ENCODE measurements at places on chromosomes 3 and 15.

DNA sequence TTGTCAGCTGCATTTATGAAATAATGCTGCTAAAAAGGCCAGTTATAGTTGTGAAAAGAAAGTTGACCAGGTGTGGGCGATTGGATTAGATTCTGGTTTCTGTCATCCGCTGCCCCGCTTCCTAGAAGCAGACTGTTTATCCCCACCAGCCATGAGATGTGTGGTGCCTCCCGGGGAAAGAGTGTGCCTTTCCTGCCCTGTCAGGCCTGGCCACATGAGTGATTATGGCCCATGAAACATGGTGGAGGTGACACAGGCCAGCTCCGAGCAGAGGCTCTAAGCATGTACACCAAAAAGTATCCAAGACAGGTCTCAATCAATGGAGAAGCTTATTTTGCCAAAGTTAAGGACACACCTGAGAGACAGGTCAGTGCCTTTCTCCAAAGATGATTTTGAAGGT, 85.4 kb upstream of the ABHD2 start:
- DNase-seq, result no peak

DNA sequence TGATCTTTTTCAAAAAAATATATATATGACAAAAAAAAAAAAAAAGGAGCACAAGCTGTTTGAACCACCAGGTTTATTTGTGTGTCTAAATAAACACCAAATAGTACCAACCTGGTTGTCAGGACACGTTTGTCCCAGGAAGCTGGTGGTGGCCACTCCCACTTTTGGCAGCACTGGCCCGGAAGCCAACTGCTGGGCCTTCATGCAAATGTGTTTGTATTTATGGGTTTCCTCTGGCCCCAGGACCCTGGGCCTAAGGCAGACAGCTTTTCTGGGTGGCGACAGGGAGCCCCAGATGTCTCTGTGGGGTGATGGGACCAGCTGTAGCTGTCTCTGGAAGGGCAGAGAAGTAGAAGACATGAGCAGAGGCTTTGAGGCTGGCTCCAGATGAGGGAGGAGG, 31.6 kb downstream of the PRKCD start:
- no peak for DNase-seq

DNA sequence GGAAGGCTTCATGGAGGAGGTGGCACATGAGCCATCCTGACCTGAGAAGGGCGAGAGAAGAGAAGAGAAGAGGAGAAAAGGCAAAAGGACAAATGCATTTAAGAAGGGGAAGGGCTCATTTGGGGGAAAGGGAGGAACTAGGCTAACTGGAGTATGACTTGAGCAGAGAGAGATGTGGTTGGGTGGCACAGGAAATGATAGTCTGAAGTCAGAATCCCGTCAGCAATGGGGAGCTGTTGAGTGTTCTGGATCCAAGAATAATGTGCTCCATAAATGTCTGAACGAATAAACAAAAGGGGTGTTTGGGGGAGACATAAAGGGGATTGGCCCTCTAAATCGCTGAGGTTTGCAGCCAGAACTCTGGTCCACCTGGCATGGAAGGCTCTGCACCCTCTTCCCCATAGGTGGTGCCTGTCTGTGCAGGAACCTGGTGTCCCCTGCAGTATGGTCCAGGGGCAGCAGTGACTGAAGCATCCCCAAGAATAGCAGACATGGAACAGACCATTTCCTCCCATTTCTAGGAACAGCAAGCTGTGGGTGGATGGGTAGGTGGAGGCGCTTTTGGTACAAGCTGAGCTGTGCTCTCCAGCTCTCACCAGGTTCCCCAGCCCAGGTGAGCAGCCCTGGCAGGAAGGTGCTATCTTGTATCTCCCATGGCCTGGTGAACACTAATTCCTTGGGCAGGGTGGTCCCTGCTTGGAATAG, 15.2 kb downstream of the CORO2B start:
- DNase-seq, result no peak

GRCh38 chr3:38824349-38824748, 8.3 kb upstream of the SCN10A start:
- DNase-seq, result no peak

GRCh38 chr3:27802849-27803248, 80.7 kb upstream of the EOMES start:
- DNase-seq, result no peak

DNA sequence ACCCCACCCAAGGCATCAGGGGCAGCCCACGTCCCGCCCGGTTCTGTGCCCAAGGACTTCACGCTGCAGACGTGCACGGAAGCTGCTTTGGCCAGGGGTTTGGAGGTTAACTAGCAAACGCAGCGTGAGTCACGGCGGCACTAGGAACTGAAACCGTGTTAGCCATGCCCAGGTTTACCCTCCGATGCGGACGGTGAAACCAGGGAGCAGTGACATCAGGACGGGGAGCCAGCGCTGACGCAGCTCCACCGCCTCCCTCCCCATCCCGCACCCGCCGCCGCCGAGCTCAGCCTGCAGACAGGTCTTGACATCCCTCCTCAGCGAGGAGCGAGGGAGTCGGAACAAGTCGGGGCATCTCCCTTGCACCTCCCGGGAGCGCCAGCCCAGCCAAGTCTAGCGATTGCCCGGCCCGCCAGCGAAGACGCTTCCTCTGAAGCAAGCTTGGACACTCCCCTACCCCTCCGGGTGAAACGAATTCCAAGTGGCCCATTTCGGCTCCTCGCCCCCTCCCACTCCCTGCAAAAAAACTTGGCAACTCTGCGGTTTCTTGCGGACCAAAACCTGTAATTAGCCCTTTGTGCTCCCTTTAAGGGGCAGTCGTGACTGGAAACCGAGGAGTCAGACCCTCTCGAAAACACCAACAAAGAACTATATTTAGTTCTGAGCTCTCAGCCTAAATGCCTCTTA, 1.4 kb upstream of the RAP2B start:
- peak; percentile 64 for DNase-seq

GRCh38 chr3:56811546-56812202, 9.9 kb upstream of the ARHGEF3 start:
- DNase-seq, result no peak

GRCh38 chr15:57477736-57478522, 101.6 kb downstream of the CGNL1 start:
- DNase-seq, result no peak

DNA sequence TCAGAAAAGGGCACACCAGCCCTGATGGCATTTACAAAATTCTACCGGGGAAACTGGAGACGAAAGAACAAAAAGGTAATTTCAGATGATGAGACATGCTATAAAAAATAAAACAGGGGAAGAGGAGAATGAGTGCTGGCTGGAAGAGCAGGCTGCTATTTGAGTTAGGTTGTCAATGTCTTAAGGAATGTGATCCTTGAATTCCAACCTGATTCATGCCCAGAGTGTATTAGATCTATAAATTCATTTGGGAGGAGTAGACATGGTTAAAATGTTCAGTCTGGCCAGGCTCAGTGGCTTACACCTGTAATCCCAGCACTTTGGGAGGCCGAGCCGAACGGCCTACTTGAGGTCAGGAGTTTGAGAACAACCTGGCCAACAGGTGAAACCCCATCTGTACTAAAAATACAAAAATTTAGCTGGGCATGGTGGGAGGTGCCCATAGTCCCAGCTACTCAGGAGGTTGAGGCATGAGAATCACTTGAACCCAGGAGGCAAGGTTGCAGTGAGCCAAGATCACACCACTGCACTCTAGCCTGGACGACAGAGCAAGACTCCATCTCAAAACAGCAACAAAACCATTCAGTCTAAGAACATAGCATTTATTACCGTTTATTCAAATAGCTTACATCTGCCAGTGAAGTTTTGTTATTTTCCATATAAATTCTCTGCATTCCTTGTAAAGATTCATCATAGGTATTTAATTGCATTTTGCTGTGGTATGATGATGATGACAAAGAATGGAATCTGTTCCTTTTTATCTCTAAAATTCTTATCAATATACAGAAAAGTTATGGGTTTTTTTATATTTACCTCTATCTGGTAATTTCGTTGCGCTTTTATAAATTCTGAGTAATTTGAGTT, 126.7 kb upstream of the NR2E3 start:
- DNase-seq, result no peak

DNA sequence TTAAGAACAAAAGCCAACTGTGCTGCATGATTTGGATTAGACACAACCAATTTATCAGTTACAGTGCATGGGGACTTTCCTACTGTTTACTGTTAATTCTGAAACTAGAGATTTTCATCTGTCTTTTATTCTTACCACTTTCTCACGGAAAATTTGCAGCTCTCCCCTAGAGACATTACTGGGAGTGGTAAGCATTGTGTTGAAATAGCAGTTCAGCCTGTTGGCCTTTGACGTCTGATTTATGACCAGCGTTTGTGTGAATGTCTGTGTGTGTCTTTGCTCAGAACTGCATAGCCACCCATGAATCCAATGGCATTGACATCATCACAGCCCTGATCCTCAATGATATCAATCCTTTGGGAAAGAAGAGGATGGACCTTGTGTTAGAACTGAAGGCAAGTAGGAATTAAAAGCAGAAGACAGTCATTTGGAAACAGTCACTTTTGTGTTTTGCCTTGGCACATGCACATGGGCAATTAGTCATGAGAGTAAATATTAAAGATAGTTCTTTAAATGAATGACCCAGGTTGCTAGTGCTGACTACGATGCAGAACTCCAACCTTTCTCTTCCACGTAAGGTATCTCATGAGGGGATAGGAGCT, 202.2 kb upstream of the BHLHE40 start:
- DNase-seq, result no peak

DNA sequence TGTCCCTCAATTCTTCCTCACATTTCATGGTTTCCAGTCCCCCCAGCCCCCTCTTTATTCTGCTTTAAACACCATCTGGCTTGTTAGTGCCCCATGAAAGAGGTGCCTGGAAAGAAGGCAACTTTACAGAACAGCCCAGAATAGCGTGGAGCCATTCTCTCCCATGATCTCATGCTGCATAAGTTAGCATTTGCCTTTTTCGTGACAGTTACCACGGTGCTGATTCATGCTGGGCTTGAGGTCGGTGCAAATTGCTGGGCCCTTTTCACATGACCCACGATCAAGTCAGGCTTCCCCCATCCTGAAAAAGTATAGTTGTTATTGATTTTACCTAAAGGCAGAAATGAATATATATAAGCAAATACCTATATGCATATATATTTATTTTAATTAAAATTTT, 29.6 kb downstream of the SQOR start:
- DNase-seq, result no peak

DNA sequence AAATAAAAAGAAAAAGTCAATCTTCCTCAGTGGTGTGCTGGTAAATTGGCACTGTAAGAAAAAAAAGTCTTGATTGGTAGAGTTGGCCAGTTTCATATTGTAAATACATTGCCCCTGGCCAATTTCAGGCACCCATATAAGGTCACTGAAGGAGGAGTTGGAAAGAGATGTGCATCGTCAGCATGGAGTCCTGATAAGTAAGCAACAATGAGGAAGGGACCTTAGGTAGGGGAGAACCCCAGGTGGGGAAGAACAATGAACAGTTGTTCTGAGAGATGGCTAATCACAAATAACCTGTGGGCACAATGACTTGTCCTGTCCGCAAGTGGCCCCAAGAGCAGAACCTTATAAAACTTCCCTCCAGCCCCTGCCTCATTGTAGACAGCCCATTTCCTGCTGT, 8.6 kb upstream of the CYP8B1 start:
- no peak for DNase-seq

Measured in activated CD8-positive, alpha-beta memory T cell treated with anti-CD3 and anti-CD28 coated beads for 1 hour (primary cell).